Activated CD4-positive, alpha-beta T cell treated with anti-CD3 and anti-CD28 coated beads for 4 hours (primary cell): ENCODE measurements at places on chromosomes 11 and 22.

DNA sequence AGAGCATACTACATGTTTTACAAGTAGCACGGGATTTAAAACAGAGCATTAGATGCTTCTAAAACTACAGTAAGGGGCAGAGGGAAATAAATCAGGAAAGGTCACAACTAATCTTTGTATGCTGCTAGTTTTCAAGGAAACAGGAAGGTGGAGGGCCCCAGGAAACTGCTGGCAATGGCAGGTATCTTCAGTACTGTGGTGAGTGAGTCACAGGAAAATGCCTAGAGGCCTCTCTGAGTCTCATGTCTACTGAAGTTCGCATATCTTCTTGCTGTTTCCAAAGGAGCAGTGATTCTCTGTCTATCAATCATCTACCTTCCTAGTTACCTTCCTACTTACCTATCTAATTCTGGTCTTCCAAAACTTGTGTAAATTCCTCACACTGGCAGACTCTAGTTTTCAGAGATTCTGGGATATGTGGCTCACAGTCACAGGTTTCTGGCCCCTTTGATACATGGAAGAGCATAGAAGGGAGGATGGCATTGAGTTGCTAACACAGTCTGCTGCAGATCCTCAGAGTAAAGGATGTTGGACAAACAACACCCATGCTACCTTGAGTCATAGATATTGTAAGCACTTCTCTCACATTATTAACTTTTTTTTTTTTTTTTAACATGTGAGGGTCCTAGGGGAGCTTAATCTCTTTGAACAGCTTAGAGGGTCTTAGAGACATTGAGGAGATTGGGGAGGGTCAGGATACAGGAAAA, 58.8 kb upstream of the SYN3 start:
- DNase-seq: no peak

DNA sequence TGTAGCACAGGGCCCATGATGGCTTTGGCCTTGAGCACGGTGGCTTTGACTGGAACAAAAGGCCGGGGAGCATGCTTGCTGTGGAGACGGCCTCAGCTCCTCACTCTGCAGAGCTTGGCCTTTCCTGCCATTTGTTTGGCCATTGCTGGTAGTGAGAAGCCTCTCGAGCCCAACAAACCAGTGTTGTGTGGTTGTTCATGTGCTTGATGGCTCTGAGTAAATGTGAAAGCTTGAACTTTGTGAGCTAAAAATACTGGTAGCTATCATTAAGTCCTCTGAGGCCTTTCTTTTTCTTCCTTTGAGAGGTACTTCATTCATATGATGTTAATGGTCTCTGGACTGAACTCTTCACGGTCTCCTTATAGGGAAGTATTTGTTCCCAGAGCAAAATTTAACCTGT, 39.6 kb downstream of the NAT10 start:
- DNase-seq: no peak

DNA sequence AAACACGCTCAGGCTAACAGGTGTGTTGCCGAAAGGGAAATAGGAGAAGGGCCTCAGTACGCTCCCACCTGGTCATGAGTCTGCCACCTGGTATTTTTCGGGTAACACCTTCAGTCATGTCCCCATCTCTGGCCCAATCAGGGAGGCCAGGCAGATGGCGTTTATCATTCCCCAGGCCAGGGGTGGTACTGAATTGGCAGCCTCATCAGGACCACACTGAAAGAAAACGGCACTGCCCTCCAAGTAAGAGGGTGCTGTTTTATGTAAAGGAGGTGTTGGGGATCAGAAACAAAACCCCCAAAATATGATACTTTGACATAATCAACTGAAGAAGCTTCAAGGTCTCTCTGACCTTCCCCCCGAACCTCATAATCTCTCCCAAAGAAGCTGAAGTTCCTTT, 58.9 kb downstream of the RCN1 start:
- DNase-seq: no peak

DNA sequence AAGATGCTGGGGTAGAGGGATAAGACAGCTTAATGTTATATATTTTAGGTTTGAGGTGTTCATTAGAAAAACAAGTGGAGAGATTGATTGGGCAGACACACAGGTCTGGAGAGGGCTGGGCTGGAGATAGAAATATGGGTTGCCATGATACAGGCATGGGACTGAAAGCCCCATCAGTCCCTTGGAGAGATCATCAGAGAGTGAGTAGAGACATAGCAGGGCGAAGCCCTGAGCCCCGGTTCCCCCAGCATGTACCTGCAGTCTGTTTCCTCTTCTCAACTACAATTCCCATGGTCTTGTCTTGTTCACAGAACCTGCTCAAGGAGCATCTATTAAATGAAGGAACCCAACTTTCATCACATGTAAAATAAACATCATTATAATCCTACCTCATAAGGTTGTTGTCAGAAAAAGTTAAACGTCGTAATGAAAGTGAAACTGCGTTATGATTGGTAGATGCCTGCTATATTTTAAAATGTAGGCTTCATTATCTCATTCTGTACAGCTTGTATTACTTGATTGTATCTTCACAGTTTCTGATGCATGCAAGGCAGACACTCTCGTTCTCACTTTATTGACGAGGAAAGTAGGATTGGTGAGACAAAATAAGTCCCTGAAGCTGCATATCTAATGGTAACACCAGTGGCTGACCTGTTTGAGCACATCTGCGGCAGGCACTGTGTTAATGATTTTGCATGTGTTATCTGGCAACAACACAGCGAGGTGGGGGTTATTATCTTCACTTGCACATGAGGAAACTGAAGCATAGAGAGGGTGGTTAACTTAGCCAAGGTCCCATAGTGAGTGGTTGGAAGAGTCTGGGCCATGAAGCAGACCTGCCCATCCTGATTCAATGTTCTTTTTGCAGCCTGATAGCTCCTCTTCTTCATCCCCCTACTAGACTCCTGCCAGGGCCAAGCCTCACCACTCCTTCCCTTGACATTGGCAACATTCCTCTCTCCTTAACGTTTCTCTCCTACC, 63.5 kb downstream of the ENDOD1 start:
- DNase-seq: no peak

DNA sequence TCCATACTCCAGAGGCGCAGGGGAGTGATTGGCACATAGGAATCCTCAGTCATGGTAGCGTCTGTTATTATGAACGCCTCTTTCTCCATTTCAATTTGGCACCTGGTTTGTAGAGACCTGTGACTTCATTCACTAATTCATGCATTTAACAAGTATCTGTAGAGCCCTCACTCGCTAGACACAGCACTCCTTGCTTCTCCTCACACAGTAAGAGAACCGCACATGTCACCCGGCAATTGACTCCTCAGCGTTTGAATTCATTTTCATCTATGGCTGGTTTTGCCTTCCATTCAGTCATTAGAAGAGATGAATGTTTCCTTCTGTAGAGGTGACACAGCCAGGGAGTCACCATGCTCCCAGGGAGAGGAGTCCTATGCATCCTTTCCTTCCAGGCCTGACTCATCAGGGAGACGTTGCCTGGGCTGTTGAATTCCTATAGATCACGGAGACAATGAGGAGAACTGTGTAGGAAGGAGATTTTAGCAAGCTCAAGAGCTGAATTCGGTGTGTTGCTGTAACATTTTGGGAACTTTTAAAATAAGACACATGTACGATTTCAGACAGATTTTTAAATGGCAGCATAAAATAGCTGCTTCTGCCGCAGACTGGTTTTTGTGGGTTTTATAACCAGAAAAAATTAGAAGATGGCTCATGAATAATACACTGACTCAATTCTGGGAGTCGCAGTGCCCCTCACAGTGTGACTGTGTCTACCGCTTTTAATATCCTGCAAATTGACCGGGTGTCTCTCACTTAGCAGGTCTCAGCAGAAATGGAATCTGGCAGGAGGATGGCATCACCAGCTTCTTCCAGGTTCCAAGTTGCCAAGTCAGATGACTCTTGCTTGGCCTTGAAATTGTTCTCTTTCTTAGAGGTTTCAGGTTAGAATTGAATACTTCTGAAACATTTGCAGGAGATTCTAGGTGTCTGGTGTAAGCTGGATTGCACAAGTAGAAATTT, 44.4 kb upstream of the CLMP start:
- DNase-seq: no peak

DNA sequence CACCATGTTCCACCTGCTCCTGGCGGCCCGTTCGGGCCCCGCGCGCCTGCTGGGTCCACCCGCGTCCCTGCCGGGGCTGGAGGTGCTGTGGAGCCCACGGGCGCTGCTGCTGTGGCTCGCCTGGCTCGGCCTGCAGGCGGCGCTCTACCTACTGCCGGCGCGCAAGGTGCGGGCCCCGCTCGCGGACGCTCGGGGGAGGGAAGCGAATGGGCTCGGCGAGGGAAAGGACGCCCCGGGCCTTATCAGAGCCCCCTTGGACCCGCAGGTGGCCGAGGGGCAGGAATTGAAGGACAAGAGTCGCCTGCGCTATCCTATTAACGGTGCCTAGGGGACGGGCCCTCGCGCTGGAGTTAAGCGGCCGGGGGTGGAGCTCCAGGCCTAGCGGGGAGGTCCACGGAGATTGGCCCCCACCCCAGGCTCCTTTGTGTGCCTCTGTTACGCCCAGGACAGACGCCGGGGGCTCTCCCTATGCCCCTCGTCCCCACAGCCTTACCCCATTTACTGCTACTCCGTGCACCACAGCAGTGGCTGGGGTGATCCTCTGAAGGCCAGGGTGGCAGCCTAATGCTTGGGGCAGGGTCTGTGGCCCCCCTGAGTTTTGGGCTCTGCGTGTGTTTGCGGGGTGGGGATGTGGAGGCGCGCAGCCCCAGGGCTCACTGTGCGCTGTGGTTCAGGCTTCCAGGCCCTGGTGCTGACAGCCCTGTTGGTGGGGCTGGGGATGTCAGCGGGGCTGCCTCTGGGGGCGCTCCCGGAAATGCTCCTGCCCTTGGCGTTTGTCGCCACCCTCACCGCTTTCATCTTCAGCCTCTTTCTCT, 1.1 kb downstream of the TM7SF2 start:
- peak; percentile 72 for DNase-seq

- no peak for DNase-seq
Observed at GRCh38 chr22:45308391-45308956, 1.3 kb upstream of the FAM118A start.

DNA sequence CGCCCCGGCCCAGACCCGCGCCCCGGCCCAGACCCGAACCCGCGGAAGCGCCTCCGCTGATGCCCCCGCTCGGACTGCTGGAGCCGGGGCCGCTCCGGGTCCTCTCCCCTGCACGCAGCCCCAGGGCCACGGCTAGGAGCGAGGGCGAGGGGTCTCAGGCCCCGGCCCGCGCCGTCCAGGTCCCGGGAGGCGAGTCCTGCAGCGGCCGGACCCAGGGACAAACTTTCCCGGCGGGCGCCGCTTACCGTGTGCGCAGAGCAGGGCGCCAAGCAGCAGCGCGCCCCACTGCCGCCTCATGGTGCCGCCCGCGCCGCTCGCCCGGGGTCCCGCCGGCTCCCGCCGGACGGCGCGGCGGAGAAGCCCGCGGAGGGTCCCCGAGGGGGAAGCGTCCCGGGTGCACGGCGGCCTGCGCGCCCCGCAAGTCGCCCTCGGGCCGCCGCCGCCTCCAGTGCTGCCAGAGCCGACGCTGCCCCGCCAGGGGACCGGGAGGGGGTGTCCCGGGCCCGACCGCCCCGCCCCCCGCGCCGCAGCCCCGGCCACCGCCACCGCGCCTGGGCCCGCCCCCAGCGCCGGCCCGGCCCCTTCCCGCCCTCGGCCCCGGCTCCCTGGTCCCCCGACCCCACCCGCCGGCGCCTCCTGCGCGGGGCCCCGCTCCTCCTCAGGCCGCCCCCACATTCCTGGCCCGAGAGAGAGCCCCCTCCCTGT, at the start of gene LRP4:
TSS of gene LRP4 (minus strand) at position 468 of the 705 bp plus-strand sequence. CDS start at position 297, 171 bp downstream.
- peak; percentile 24 for DNase-seq

GRCh38 chr11:66600219-66600618, 7.2 kb downstream of the CCS start:
- DNase-seq: no peak

DNA sequence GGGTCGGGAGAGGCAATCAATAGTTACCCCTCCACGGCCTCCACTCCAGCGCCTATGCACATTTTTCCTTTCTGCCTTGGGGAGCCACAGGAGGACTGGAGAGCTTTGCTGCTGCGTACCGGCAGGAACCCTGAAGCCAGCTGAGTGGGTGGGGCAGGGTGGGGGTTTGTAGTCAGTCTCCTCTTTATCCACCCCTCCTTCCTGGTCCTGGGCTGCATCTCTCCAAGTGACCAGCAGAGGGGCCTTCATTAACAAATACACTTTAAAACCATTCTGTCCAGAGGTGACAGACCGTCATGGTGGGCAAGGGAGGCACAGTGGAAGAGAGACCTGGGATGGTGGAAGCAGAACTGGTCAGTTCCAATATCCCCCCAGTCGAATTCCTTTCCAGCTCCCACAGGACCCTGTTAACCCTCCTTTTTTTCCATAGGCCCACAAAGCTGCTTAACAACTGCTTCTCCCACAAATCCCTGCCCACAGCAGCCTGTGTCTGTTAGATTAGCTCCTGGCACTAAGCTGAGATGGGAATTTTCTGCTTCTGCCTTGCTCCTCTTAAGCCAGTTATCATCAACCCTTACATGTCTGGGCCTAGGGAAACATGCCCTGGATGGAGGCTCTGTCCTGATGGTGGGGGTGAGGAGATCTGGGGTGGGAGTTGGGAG, 3.9 kb upstream of the ABCG4 start:
- DNase-seq: no peak

- DNase-seq: no peak
Observed at GRCh38 chr22:40855979-40856512, 393 bp downstream of the ST13 start.

GRCh38 chr11:85953491-85954143, 98.4 kb downstream of the CCDC83 start:
- DNase-seq: no peak

DNA sequence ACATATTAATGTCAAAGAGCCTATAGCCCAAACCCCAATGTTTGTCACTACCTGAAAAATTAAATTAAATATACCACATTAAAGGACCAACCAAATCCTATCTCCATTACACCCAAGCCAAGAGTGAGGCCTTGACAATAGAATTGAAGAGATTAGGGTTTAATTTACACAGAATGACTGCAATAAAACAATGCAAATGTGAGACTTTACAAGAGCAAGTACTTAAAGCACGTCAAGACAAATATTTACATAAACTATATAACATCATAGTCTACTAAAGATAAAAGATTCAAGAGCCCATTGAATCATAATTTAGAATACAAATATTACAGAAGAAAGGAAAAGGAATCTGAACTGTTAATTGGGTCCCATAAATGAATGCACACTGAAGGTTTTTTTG, 85.6 kb downstream of the CADM1 start:
- DNase-seq: no peak

GRCh38 chr11:16795146-16795545, 56.7 kb downstream of the C11orf58 start:
- no peak for DNase-seq

DNA sequence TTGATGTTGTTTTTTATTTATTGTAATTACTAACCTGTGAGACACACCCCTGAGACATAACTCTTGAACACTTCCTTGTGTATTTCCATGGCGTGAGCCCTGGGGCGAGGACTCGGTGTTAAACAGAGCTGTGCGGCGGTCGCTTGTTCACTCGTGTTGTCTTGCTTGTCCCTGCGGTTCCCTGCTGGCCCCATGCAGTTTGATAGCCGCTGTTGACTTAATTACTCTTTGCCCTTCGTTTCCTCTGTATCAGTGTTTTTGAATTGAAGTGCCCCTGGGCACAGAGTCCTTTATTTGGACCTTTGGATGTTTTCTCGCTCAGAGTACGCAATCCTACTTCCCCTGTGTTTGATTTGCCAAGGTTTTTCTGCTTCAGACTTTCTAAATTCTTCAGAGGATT, 52.7 kb downstream of the TBC1D22A start:
- no peak for DNase-seq
